AG10803 (cell line): ENCODE measurements at places on chromosomes 2 and 18.

GRCh38 chr2:13543550-13543949, 826.8 kb downstream of the TRIB2 start:
- DNase-seq: no peak

- DNase-seq: no peak
These were observed 163.9 kb upstream of the HNMT start for GRCh38 chr2:137800386-137800785.

- DNase-seq: no peak
These were observed 56.3 kb upstream of the ZNF521 start for GRCh38 chr18:25408293-25408692.

DNA sequence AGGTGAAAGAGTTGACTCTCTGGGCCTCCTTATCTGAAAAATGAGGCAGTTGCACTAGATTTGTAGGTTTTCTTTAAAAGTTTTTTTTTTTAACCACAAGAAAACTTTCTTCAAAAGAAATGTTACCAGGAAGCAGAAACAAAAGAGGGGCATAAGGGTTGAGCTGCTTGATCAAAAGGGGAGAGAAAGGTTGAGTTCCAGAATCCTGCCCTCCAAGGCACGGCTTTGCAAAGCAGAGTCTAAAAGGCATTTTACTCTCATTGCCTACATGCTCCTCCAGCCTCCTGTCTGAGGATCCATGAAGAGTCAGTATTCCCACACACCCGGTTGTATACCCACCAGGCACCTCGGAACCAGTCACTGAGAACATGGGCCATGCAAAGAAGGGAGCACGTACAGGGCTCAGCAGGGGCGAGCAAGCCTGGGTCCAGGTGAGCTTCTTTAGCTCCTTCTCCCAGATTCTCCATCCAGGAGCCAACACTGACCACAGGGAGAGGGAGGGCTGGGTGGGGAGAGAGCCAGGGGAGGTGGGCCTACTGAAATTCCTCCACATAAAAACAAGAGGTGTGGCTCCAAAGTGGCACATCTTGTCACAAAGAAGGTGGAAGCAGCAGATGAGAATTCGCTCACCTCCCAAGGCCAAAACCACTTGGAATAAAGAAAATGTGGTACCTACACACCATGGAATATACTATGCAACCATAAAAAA, 116.0 kb upstream of the EPC2 start:
- DNase-seq: no peak

DNA sequence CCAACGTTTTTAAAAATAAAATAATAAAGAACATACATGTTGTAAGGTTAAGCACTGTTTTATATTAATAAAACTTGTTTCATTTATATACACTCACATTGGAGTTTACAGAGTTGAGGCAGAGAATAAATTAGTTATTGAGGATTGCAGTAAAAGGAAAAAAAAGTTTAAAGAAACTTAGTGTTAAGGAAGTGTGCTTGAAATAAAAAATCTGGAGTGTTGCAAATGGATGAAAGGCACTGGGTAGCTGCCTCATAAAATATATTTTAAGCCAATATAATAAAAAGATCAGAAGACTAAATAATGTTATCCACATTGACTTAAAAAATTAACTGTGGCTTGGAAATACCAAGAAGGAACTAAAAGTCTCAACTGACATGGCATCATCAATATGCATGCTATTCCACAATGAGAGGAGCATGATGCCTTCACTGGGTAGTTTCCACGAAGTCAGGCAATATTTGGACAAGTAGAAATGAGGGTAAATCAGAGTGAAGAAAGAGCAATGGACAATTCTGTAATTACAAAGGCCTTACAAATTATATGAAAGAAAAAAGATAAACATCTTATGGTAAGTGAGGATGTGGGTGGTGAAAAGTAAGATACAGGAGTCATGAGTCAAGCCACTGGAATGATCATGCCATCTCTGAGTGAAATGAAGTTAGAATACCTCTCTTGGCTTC, 2.5 kb downstream of the GALNT3 start:
- DNase-seq: peak; percentile 5

DNA sequence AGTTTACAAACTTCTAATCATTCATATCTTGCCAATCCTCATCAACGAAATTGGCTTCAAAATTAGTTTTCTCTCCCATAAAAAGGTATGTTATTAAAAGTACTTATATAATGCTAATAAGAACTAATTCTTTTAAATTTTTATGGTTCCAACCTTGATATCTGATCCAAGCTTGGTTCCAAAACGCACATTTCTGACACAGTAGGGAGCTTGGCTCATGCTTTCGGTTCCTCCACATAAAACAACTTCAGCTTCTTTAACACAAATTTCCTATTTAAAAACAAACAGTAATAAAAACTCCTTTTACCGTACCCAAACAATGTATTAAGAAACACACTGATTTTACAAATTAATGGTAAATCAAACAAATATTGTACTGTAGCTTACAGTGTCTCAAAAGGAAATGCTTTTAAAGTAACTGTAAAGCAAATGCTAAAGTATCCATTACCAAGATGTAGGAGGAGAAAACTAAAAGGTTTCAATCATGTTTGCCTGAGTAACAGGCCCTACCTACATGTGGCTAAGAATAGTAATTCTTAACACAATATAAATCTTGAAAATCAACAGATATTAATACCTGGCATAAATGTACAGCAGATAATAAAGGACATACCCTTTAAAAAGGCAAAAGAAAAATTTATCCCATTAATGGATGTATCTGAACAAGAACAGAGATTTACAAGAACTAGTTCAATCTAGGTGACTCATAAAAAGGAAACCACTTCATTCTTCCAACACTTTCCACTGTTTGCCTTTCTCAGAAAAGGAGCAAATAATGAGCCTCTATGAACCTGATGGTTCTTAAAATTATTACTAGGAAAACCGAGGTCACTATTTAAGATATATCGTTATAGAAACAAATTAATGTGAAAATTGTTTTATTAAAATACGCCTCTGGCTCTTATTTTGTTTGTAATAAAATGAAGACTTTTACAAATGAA, 17.5 kb downstream of the ACAA2 start:
- DNase-seq: no peak

- peak; percentile 85 for DNase-seq
These were observed 97.3 kb upstream of the SERPINE2 start for GRCh38 chr2:224136396-224136795.

GRCh38 chr2:171515672-171516298, 6.5 kb upstream of the CYBRD1 start:
- peak; percentile 69 for DNase-seq

- no peak for DNase-seq
These were observed 182.6 kb upstream of the PKDCC start for GRCh38 chr2:41865263-41865662.

DNA sequence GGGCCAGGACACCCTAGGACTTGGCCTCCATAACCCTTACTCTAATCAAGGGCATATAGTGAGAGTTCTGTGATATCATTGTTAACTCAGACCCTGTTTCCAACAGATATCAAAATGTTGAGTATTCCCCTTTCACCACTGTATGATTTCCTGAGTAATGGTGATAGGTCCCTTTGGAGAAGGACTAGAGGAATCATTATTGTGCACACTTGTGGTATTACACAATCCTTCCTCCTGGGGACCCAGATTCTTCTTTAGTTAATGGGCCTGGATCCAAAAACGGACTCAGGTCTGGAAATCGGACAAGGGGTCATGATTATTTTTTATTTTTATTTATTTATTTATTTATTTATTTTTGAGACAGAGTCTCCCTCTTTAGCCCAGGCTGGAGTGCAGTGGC, 23.5 kb downstream of the PRKRA start:
- no peak for DNase-seq

- no peak for DNase-seq
These were observed 796.2 kb downstream of the KCNJ3 start for GRCh38 chr2:155494744-155495143.

DNA sequence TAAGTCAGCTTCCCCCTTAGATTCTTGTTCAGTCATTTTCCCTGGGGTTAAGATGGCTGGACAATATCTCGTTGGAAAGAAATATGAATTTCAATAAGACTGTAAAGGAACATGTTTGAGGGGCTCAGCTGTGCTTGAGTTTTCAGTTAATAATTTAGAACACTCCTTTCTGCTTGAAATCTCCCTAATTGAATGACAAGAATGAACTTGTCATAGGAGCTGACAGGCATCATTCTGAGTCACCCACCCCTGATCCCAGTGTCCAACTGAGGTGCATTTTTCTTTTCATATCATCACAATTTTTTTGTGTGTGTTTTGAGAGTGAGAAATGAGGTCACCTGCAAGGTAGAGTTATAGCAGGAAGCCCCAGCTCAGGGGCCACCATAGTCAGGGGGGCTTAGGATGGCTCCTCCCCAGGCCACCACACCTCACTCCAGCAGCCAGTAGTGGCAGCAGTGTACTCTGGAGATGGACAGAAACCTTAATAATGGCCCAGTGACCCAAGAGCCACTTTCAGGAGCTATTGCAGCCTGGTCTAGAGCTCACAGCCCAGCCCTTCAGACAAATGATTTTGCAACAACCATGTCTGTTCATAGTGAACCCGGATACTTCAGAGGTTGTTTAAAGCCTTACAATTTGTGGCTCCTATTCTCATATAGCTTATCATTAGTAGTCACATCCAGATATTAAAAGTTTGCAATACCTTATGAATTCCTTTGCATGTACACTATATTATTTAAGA, 174.5 kb downstream of the MAIP1 start:
- no peak for DNase-seq

DNA sequence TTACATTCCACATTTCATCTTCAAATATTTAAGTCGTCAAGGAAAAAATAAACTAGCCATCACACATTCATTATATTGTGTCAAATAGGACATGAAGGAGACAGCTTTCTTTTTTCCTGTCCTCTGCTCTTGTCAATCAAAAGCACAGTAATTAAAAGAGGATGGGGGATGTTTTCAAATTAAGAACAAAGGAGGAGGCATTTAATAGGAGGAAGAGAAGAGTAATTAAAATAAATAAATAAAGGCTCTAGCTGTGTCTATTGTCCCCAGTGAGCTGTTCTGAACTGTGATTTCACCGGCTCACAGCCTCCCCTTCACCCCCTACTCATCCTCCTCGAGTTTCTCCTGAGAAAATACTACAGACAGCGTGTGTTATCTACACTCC, 1377.1 kb upstream of the PIK3C3 start:
- no peak for DNase-seq

- DNase-seq: no peak
These were observed 74.8 kb upstream of the LGALSL start for GRCh38 chr2:64379186-64379585.

DNA sequence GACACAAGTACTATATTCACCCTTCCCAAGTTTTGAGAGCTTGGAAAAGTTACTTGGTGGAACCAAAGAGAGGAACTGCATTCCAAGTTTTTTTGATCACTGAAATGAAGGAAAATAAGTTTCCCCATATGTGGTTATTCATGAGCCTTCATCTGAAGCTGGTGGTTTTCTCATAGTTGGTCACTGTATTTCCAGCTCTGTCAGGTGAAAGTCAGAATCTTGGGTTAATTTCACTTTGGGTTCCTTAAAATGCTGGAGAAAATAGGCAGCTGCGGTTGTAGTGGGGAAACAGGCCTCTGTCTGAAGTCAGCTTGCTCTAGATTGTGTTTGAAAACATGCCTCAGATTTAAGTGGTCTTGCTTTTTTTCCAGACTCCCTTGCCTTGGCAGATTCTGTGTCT, 200.5 kb downstream of the HRH4 start:
- no peak for DNase-seq

DNA sequence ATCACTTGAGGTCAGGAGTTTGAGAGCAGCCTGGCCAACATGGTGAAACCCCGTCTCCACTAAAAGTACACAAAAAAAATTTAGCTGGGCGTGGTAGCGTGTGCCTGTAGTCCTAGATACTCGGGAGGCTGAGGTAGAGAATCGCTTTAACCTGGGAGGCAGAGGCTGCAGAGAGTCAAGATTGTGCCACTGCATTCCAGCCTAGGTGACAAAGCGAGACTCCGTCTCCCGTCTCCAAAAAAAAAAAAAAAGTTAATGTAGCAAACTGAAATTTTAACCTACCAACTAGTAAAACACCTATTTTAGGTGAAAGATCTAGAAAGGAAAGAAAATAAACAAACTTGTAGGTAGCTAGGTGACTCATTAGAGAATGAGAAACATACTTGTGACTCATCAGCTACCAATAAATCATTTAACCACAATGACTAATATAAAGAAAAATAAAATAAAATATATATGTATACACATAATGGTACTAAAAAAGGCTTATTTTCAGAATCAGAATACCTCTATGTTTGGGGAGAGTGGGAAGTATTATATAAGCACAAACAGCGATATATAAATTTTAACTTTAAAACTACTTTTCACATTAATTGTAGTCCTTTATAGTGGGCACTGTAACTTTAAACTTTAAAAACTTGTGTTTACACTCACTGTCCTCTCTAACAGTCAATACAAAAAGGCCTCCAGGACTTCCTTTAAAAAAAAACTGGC, 36.6 kb downstream of the DARS1 start:
- DNase-seq: peak; percentile 59

- no peak for DNase-seq
These were observed 12.7 kb upstream of the EFR3B start for GRCh38 chr2:25029183-25029554.

DNA sequence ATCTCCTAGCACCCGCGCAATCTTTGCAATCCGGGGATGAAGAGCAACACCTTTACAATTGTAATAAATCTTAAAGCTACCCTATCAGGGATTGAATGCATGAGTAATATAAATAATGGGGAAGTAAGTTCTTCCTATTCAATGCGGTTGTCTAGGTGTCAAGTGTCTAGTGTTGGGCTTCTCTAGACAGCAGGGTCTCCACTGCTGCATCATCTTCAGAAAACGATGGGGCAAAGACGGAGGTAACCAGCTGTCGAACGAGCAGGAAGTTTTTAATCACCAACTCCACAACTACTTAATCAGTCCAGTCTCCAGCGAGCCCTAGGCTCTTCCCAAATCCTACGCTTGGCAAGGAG, 573 bp downstream of the STAM2 start:
- DNase-seq: no peak

DNA sequence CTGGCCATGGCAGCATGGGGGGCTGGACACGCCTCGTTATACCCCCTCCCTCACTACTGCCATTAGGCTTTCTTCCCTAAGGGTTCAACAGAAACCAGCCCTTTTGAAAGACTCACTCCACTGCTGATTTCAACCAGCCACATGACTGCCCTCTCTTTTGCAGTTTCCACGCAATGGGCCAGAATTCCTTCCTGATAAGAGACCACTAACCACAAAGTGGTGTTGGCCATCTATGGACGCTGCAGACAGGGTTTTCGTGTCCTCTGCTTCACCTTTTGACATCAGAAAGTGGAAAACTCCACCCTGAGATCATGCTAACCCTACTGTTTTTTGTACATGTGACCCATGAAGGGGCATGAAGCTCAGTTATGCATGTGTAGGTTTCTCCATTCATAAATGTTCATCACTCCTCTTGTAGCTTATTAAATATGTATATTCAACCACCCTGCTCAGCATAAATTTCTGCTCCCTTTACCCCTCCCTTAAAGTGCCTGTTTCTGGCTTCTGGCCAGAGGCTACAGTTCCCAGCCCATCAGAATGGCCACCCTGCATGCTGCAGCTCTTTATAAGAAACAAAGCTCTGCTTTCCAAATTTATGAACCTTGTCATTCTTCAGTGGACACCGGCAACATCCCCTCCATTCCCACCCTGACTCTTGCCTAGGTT, 106.6 kb upstream of the MSH6 start:
- no peak for DNase-seq

GRCh38 chr2:65511306-65511705, 78.9 kb upstream of the SPRED2 start:
- no peak for DNase-seq

- no peak for DNase-seq
These were observed 174.8 kb downstream of the DYM start for GRCh38 chr18:49285627-49286026.
